SK-N-DZ (cell line): ENCODE measurements at places on chromosomes 1 and 21.

GRCh38 chr21:44288251-44289110 lies 2.8 kb downstream of the AIRE start:
- DNase-seq: no peak

DNA sequence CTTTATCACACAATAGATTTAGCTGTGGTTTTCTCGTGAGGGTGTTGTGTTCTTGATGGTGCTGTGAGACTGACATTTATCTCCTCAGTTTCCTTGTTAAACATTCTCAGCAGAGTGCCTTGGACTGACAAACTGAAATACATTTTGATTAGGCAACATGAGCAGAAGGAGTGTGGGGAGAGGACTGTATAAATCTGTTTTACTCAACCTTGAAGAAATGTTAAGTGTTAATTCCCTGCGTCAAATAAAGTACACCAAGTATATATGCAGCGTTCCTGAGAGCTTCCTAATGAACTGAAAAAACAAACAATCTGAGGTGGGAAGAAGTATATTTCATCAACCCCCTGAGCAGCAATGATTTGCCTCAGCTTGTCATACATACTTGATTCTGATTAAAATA lies 540.3 kb upstream of the B3GALT2 start:
- DNase-seq: no peak

DNA sequence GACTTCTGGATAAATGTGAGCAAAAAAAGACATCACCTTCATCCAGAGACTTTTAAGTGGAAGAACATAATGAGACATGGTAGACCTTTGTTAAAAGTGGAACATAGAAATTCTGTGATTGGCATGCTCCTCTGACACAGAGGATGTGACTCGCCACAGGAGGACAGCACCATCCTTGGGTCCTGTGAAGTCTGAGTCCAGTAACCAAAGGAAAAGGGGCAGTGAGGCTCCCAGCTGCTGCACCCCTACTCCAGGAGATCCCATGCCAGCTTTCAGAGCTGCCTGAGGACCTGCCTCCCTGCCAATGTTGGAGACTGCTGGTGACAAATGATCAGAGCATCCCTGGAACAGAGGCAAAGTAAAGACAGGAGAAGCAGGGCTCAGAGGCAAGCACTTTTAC lies 136.2 kb downstream of the BRINP2 start:
- no peak for DNase-seq

DNA sequence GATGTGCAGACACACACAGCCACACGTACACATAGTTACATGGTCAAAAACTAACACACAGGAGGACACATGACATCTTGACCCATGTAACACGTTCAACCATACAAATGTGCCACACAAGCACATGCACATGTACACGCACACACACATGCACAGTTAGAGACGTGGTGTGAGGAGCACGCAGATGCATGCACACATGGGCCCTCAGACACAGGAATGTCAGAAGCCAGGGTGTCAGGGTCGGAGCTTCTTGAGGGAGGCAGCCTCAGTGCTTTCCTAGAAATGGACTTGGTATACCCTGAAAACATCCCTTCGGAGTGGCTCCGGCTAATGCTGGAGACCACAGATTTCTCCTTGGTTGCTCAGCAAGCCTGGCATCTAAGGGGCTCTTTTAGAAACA lies 114.3 kb downstream of the DMRTB1 start:
- DNase-seq: no peak

DNA sequence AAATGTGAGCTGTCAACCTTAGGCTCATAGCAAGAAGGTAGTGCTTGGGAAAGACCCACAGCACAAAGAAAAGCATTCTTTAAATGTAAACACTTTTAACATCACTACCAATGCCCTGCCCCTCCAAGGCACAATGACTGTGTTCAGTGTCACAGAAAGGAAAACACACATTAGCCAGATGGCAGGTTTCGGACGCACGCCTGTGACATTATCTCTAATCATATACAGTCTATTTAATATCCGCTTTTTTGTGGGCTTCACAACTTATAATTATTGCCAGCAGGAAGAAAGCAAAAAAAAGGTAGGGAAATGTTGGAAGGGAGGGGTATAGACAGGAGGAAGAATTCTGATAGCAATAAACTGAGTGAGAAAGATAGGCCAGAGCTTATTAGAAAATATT lies 112.4 kb upstream of the BEND5 start:
- peak; percentile 22 for DNase-seq

GRCh38 chr1:58864654-58865053 lies 80.8 kb upstream of the JUN start:
- no peak for DNase-seq

- DNase-seq: no peak
Measured at GRCh38 chr1:182101415-182102042, 40.0 kb upstream of the ZNF648 start.

DNA sequence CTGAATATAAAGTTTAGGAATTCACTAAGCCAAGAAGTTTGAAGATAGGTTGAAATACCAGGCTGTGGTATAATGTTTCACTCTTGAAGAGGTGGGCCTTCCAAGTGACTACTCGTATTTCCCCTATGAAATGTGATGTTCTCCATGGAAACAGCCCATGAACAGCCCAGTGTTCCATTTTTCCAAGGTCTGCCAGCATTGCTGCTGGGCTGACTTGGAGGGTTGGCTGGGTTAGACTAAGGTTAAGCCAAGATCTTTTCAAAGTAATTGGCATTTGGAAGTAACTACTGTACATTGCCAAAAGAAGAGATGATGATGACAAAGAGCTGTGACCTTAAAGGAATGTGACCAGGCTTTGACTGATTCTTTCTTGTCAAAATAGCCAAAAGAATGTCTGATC lies 73.8 kb downstream of the RPE65 start:
- DNase-seq: no peak

- DNase-seq: no peak
Measured at GRCh38 chr1:155812878-155813277, 44.1 kb downstream of the GON4L start.

DNA sequence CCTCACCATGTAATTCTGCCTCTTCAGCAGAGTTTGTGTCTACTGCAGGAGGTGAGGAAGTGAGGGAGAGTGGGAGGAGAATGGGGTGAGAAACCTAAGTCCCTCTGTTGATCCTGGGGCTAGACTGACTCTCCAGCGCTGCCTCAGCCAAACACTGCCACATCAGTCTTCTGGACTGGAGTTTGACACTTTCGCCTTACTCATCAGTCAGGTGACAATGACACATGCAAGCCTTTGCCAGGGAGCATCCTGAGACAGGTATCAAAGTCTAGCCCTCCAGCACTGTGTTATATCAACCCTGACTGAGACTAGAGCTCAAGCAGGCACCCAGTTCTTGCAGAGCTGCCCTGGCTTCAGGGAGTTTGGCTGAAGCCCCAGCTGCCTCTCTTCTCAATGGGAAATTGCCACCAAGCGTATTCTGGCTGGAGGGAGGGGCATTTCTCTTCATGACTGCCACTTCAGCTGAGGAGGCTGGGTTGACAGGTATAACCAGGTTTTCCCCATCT lies 33.3 kb upstream of the SUCO start:
- no peak for DNase-seq

DNA sequence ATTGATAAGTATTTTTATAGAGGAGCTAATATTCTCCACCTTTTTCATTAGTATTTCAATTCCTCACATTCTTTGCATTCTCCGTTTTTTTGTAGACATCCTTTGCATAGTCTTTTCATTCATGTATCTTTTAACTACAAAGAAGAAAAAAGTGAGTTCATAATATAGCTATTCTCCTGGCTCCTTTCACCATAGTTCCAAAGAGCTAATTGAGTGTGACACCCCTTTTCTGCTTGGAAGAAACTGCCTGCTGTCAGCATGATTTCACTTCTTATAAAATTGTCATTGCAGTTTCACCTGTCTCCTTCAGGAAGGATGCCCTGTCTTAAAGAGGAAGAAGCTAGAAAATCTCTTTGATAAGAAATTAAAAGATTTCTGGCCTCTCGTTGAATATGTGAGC lies 991.1 kb downstream of the KCNT2 start:
- no peak for DNase-seq

- no peak for DNase-seq
Measured at GRCh38 chr1:18060366-18060765, 47.2 kb upstream of the IGSF21 start.

GRCh38 chr1:212986551-212986950 lies 29.1 kb downstream of the ANGEL2 start:
- no peak for DNase-seq

- DNase-seq: no peak
Measured at GRCh38 chr21:39696618-39697017, 48.4 kb upstream of the IGSF5 start.

DNA sequence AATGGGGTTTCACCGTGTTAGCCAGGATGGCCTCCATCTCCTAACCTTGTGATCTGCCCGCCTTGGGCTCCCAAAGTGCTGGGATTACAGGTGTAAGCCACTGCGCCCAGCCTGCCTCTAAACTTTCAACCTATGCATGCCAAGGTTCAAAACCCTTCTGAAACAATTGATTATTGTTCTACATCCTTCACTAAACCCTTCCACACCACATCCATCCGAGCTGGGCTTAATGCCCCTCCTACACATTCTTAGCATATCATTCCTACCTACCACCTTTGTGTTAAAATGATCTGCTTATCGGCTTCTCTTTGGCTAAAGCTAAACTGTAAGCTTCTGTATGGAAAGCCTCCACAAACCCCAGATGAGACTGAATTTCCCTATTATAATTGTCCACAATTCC lies 40.8 kb upstream of the DOCK7 start:
- no peak for DNase-seq

DNA sequence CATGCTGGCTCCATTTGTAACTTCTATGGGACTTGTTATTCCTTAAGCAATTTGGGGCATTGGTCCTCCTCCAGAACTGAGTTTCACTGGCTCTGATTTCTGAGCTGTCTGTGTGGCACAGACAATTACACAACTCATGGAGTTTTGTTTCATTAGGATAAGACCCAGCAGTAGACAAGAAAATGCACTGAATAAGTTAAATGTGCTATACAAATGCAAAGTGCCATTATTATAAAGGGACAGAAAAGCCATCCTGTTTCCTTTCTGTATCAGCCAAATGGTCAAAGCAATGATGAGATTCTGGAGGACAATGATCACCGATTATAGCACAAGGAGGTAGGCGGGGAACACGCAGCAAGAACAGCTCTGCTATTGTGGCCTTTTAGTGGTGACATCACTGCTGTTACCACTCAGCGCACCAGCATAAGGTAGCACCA lies 81.9 kb downstream of the CNIH3 start:
- no peak for DNase-seq

DNA sequence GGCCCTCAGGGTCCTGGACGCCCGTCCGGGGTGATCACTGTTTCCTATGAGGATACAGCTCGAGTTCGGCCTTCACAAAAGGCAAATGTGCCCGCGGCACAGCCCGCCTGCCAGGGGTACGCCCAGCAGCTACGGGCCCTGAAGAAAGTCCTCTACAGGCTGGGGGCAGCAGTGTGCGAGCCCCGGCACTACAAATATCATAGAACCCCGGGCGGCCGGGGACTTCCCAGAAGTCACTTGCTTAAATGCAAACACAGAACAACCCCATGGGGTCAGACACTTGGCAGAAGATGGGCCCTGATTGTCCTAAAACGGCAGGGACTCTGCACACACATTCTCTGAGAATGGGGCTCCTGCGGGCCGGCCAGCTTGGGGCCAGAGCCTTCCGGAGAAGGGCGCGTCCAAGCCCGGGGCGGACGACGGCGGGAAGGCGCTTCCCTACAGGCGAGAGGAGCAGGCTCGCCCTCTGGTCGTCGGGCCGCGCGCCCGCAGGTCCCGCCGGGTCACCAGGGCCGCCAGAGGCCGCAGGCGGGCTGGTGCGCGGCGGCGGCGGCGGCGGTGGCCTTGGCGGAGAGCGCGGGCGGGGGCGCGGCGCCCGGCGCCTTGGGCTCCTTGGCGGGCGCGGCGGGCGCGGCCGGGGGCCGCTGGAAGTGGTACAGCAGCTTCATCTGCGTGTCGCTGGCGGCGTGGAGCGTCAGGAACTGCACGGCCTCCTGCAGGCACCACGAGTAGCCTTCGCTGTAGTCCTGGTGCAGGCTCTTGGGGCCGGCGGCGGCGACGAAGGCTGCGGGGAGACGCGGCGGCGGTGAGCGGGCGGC lies 888 bp downstream of the HES5 start:
- DNase-seq: no peak

- no peak for DNase-seq
Measured at GRCh38 chr21:45555251-45555556, 13.0 kb upstream of the SLC19A1 start.

DNA sequence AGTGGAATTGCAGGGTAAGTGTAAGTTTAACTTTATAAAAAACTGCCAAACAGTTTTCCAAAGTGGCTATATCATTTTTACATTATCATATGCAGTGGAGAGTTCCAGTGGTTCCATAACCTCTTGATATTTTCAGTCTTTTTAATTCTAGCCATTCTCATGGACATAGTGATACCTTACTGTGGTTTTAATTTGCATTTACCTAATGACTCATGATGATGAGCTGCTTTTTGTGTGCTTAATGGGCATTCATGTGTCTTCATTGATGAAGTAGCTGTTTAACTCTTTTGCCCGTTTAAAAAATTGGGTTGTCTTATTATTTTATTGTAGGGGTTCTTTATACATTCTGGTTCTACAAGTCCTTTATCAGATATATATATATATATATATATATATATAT lies 29.4 kb downstream of the SNX27 start:
- no peak for DNase-seq

DNA sequence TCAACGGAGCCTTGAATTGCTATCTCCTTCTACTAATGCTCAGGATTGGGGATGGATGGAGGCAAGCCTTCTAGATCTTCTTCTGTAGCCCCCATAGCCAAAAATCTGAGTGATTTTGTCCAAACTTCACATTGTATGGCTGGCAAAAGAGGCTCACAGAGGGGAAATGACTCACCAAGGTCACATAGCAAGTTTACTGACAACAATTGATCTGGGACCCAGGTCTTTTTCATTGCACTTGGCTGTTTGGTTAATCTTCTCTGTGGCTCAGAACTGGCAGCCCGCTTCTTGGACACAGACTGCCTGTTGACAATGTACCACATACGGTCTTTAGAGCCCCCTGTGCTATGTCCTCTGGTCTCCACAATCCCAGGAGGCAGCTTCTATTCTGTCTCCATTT lies 3.0 kb upstream of the LACTBL1 start:
- no peak for DNase-seq

DNA sequence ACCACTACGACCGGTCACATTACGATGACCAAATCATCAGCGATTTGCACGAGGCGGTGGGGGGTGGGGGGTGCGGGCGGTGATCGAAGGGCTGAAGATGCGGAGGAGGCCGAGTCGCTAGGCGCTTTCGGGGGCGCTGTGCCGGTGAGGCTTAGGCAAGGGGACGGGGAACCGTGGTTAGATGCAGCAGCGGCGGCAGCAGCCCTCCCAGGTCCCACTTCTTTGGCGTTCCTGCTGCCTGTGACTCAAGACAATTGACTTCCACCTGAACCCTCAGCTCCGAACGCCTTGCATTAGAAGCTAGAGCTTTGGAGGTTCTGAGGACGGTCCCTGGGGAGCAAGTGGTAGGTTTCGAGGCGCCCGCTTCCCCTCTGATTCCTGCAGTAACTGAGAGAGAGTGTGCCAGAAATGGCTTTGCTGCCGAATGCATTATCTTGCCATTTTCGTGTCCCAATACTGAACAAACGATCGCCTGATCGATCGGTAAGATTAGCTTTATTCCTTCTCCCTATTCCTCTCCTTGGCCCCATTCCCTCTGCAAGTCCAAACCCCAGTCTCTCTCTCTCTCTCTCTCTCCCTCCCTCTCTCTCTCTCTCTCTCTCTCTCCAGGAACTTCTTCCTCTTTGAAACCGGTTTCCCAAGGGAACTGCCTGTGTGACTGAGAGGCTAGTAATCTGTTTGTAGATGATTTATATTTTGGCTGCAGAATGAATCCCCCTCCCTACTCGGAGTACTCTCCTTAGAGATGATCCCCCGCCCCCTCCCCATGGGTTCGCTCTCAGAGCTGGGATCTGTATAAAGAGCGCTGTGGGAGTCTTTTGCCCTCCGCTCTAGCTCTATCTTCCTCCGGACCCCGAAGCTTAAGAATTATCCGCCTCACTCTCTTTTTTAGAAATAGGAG lies 735 bp upstream of the BRINP3 start:
- DNase-seq: peak; percentile 69
